Prostate gland (tissue), 2 donors: ENCODE measurements at places on chromosomes 16 and 17.

- DNase-seq, result no peak
These were observed 68.6 kb downstream of the SEC14L1 start for GRCh38 chr17:77209330-77209748.

DNA sequence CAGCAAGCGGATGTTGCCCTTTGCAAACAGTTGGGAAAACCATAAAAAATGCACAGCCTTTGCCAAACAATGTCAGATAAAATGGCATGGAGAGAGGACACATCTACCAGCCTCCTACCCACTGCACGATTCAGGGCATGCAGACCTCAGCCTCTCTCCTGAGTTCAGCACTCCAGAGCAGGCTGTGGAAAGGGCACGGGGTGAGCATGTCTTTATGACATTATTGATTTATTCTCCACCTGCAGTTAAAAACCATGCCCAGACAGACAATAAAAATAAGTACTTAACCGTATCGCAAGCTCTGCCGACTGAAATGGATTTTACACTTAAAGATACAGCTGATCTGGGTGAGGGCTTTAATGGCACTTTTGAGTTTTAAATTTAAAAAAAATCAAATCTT, 127.1 kb downstream of the MAF start:
- no peak for DNase-seq

GRCh38 chr17:74919440-74920305, 3.4 kb downstream of the USH1G start:
- no peak for DNase-seq

DNA sequence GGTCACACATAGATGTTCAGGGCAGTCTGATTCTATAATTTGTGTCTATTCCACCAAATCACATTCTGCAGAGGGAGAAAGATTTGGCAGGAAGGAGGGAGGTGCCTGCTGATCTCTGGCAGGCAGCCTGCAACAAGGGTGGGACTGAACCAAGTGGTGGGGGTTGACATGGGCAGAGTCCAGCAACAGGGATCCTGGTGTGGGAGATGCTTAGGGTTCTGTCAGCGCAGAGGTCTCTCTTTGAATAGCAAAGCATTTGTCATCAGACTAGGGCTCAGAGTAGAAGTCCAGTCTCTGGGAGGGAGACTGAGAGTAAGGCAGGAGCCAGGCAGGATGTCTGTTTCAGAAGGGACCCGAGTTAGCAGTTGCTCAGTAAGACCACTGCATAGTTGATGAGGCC, 94.6 kb downstream of the UTP18 start:
- DNase-seq, result no peak

GRCh38 chr17:979539-980405, at the start of gene NXN:
NXN (minus strand) TSS chr17:979776.
- DNase-seq, result peak; percentile 87

DNA sequence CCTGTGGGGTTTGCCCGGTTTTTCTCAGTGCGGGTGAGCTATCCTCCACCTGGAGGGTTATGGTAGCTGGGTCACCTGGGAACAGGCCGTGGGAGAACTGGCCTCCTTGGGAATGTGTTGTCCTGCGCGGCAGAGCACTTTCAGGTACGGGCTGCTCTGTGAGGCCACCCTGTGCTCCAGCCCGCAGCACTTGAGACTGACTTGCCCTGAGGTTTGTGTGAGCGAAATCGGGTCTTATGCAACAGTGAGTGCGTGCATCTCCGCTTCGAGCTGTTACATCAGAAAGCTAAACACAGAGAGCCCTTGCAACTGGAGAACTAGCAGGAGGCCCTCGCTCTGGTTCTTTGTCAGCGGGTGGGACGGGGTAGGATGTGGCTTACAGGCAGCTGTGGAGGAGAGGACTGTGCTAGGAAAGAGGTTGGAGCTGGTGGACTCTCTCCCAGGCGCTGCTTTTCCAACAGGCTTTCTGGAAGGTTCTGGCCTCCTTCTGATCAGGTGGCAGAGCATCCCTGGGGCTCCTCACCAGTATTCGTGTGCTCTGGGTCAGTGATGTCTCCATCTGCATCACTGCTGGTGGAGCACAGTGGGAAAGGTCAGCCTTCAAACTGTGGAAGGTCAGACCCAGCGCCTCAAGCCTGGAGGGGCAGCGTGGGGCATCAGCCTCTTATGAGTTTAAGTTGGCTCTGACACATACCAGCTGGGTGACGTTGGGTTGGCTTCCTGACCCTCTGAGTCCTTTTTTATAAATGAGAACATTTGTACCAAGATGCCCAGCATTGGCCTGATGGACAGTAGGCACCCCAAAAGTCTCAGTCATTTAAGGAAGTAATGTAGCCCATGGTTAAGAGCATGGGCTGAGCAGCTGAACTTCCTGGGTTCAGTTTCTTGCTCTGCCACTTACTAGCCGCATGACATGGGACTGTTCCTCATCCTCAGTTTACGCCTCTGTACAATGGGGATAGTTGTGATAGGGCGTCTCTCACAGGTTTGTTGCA, 76.3 kb downstream of the KSR1 start:
- no peak for DNase-seq

- DNase-seq, result peak; percentile 85
These were observed 64.1 kb upstream of the SREBF1 start for GRCh38 chr17:17900615-17901520.

DNA sequence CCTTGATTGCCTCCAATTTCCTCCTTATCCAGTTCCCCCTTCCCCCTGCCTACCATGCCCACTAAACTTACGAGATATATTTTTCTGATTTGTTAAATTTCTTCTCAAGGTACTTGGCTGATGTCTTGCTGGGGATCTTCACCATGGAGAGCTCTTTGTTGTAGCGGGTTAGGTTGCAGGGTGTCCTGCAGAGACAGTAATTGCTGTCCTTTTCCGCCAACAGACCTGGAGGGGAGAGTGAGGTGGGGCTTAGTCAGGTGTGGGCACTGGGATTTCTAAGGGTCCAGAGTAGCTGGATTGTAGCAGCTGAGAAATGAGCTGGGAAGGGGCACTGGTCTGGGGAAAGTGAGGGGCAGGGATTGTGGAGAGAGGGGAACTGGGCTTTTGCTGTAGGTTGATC, 32.1 kb downstream of the SPACA3 start:
- DNase-seq, result no peak

GRCh38 chr17:6843241-6843880, 11.8 kb upstream of the TEKT1 start:
- no peak for DNase-seq

- DNase-seq, result no peak
These were observed 98.1 kb downstream of the WNT3 start for GRCh38 chr17:46720408-46720807.

DNA sequence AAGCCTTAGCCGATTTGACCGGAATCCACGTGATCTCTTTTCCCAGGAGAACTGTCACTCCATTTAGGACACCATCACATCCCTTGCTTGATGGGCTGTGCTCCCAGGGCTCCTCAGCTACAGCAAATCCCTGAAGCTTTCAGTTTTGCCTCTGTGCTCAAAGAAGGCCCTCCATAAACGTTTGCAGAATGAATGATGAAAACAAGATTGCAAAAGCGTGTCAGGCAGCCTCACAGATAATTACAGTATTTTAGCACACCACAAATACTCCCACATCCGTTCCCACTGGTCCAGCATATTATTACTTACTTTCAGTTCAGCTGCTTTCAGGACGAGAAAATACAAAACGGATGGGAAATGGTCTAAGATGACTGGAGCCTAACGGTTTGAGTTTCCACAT, 84.6 kb downstream of the USP31 start:
- no peak for DNase-seq

DNA sequence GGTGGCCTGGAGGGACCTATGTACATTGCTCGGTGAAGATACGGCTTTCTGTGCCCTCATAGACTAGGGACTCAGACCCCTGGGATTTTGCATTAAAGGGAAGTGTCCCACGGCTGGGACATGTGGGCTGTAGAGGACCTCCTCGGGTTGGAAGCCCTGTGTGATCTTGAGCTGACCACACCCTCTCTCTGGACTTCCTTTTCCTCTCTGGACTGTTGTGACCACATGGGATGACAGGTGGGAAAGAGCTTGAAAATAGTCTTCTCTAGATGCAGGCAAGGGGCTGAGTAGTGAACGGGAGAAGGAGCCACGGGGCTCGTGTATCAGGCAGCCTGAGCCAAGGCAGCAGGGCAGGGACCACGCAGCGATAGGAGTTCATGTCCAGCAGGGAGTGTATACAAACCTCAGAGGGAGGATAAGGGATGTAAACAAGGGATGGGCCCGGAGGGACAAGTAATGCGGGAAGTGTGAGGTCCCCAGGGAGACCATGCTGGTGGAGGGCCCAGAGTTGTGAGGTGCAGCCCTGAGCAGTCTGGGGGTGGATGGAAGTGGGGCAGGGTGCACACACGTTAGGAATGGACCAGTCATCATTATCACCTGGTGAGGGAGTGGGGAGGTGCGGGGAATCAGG, 4.5 kb upstream of the SLC4A1 start:
- no peak for DNase-seq

DNA sequence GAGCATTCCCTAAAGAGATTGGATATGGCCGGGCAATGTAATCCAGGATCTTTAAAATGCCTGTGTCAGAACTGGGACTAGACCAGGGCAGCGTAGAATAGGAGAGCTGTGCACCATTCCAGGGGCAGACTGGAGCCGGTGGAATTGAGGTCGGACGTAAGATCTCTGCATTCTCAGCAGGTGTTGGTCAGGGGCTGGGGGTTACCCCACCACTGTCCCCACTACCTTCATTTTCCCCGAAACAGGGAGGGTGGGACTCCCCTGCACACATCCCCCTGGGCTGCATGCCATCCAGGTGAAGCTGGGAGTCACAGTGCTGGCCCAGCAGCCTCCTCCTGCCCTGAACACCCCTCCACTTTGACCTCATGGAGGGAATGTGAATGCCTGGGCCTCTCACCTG, 17.8 kb downstream of the OSBPL7 start:
- no peak for DNase-seq

DNA sequence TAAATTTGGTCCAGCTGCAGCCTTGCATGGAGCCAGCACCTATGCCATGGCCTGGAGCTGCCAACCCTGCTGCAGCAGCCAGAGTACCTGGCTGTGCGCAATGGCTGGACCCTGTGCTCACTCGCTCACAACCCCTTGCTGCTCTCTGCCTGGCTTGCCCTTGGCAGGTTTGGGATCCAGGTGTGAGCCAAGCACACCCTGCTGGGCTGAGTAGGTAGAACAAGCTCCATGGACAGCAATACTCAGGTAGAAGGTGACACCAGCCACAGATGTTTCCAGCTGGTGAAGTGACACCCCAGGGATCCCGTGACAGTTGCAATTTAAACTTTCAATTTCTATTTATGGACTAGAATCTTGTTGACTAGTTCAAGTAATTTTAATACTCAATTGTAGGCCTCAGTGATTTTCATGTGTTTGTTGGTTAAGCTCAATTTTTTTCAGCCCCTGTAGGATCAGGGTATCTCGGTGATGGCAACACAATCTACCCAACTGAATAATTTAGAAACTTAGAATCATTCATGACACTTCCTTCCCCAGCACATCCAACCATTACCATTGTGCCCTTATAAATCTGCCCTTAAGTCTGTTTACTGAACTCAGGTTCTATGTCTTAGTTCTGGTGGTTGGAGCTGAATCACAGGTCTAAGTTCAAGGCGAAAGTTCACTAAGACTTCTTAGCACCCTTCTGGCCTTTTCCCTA, 480.0 kb downstream of the PMP22 start:
- no peak for DNase-seq

DNA sequence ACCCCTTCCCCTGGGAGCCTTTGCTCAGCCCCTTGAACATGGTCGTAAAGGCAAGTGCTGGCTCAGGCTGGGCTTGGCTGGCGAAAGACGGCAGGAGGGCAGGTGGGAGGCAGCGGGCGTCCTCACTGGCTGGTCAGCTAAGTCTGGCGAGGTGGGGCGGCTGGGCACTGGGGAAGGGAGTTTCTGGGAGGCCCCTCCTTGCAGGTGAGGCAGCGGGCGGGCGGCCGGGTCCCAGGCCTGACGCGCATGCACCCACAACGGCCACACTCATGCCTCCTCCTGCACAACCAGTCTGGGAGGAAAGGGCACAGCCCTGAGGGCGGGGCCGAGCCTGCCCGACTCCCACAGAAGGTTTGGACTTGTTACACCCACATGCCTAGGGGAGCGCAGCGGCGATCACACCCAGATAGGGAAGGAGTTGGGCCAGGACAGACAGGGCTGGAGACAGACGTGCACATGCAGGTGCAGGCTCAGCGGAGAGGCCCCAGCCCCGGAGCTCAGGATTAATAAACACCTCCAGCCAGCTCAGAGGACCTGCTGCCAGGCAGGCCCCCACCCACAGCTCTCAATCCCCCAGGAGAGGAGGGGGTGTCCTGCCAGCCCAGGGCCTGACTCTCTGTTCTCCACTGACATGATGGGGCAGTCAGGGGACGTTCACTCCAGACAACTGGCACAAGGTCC, at the start of gene EVPL:
TSS of gene EVPL (minus strand) at position 148 of the 681 bp plus-strand sequence. CDS start at position 40, 108 bp downstream.
- DNase-seq, result peak; percentile 88

GRCh38 chr17:57687642-57688041, 57.5 kb downstream of the CCDC182 start:
- DNase-seq, result no peak

GRCh38 chr17:27498615-27499309, 42.5 kb downstream of the KSR1 start:
- DNase-seq, result no peak

GRCh38 chr16:28121527-28121926, 58.0 kb upstream of the GSG1L start:
- DNase-seq, result no peak

GRCh38 chr17:58703916-58704286, 11.5 kb downstream of the RAD51C start:
- no peak for DNase-seq

DNA sequence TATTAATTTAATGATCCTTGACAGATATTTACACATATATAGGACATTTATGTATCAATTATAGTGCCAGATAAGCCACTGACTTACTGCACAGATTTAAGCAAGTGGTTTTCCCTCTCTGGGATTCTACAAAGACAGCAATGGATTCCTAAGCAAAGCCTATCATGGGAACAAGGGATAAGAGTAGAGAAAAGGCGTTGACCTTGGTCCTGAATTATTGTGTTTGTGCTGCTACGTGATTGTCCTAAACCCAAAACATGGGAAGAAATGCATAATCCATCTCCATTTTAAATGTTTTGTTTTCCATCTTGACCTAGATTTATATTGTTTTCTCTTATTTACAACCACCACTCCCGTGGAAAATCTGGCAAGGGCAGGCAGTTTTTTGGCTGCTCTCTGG, 14.0 kb downstream of the SLFN11 start:
- no peak for DNase-seq

- DNase-seq, result peak; percentile 89
These were observed 30.6 kb downstream of the METRNL start for GRCh38 chr17:83109793-83110645.

DNA sequence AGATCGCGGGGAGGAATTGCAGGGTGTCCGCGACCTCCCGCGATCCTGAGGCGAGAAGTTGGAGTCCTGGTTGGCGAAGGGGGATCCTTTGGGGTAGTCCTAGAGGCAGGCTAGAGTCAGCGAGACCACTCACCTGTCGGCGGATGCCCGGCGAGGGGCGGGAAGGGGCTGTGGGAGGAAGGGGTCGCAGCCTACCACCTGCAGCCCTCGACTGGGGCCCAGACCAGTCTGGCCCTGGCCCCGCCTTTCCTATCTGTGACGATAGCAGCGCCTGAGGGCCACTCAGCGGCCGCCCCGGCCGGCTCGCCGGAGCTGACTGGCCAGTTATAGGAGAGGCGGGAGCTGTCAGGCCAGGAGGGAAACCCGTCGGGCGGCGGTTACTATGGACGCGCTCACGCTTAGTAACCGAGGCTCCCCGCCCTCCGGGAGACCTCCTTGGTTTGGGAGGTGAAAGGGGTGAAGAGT, at the start of gene TEKT3:
TSS of gene TEKT3 (minus strand) at position 213 of the 465 bp plus-strand sequence. CDS start 10,012 bp downstream, outside the sequence.
- DNase-seq, result peak; percentile 37
